ENCODE measurements at places on chromosomes 7 and 10.
A peak's percentile ranks its signal among the peaks of the same experiment; 100 is the strongest.

GRCh38 chr10:115937768-115938056 lies 335.3 kb downstream of the GFRA1 start:
- DNase-seq = no peak

DNA sequence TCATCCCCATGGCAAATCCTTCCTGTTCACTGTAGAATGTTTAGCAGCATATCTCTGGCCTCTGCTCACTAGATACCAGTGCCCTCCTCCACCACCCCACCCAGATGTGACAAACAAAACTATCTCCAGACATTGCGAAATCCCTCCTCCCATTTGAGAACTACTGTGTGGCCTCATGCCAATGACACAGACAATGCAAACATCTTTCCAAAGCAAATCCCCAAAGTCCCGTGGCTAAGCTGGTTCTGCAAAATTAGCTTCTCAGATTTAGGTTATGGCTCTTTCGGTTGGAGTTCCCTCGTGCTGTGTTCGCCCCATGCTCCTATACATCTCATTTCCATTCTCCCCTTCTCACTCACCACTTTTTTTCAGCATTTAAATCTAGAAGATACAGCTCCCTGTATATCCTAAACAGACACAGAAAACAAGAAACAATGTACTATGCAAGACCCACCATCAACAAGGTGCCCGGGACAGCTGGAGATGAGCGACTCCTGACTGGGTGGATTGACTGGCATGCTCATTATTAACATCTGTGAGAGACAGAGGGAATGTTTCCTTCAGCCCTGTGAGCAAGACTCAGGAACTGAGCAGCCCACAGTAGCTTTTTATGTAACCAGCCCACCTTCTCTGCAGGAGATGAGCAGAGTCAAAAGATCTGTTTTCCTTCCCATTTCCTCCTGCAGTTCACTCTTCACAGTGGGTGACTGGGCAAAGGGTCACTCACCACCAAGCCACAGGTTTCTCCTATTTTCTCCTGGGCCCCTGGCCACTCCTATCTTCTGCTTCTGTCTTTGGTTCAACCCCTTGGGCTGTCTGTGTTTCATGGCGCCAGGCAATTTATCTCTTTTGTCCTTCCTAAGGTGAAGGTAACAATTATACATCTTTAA lies 225.7 kb upstream of the AOAH start:
- DNase-seq = no peak

DNA sequence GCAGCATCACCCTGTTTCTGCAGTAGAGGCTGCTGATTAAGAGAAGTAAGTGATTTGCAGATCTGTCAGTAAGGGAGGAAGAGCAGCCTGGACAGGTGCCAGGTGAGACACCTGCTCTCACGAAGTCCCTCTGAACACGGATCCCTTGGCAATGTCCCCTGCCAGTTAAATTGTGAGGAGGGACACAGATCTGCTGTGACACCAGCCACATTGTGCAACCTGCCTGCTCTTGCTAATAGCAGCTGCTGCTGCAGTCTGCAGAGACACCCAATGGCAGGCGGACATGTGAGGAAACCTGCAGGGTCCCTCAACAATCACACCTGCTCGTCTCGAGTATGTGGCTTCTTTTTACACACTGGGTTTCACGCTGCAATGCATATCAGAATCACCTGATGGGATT lies 31.9 kb downstream of the ANXA11 start:
- DNase-seq = no peak

DNA sequence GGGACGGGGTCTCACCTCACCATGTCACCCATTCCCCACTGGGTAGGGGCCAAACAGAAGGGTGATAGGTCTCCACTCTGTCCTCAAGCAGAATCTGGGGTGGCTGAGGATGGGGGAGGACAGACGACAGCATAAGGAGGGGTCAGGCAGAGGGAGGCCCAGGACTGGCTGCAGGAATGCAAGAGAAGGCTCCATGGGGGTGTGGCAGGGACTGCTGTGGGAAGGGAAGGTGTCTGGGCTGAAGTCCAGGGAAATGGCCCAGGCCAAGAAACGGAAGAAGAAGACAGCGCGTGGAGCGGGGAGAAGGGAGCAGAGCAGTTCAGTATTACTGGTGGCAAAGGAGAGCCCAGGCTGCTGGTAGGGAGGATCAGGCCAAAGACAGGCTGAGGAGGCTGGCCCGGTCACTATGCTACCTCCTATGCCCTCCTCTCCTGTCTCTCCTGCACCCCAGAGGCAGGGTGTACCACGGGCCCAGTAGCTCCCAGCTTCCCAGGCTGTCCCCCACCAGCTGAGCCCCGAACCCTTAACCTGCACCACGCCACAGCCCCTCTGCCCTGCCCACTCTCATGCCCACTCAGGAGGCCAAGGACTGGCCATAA lies 60.9 kb downstream of the GRB10 start:
- DNase-seq = no peak

DNA sequence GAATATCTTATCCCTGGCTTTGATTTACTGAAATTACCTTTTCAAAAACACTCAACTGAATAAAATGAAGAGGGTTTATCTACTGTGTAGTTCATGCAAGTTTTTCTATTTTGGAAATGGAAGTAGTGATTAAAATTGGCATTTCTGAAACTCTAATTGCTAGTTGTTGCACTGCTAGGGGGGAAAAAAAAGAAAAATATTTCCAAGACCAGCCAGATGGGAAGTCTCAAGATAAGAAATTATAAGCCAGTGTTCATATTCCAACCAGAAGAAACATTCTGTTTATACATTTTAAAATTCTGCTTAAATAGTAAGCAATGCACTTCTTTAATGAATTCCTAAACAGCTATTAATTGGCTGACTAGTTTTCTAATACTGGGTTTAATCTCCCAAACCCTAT lies 9.4 kb upstream of the ADO start:
- no peak for DNase-seq

DNA sequence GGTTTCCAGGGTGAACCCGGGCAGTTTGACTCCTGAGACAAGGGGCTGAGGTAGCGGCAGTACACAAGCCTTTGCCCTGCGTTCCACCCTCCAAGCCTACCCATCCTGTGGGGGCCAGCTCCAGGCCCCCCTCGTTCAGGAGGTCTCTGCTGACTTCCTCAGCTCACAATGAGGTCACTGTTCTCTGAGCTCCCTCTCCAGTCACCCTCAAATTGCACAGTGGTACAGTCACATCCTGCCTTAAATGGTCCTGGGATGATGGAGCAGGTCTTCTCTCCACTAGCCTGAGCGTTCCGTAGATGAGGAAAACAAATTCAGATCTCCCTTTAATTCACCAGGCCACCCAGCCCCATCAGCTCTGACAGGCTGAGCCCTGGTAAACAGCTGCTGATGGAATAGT lies 90.2 kb downstream of the SH3PXD2A start:
- DNase-seq = peak; percentile 48

DNA sequence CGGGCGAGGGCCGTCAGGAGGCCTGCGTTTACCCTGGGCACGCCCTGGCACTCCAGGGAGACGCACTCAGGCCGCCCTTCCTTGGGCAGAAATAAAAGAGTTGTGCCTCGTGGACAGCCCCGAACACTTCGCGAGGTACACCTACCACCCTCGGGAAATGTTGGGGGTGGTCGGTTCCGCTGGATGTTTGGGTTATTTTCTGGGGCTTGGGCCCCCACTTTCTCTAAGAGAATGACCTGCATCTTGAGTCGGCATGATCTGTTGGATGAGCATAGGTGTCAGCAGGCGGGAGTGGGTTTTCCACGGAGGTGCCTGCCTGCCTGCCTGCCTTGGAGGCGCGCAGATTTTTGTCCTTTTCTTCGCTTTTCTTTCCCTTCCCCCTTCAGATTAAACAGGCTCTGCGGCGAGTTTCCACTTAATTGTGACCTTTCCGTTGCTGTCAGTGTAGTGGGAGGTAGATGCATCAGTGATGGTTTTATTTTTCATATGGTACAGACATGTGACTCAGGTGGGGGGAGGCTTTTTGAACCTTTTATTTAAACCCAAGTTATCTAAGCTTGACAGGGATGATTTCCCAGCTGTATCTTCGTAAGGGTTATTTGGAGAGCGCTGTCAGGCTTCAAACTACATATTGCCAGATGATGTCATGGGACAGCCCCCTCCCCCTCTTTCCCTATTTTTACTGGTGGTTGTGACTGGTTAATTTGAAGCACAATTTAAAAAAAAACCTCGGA lies 661 bp downstream of the HECTD2 start:
- no peak for DNase-seq

DNA sequence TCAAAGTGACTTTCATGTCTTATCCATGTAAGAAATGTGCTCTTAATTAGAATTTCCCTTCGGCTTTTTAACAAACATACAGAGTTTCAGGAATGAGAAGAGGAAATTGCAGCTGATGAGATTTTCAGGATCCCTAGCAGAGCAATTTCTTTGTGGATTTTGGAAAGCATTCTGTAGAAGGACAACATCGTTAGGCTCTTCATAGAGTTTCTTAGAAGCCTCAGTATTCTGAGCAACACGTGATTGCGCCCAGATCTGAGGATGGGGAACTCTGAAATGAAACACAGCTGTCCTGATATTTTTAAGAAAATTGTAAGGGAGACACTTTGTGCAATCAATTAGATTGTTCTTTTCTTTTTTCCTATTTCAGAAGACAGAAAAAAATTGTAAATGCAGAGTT lies 85.8 kb downstream of the LHFPL3 start:
- DNase-seq = no peak

- DNase-seq = no peak
These were observed 14.4 kb downstream of the PON1 start for GRCh38 chr7:95309951-95310350.

DNA sequence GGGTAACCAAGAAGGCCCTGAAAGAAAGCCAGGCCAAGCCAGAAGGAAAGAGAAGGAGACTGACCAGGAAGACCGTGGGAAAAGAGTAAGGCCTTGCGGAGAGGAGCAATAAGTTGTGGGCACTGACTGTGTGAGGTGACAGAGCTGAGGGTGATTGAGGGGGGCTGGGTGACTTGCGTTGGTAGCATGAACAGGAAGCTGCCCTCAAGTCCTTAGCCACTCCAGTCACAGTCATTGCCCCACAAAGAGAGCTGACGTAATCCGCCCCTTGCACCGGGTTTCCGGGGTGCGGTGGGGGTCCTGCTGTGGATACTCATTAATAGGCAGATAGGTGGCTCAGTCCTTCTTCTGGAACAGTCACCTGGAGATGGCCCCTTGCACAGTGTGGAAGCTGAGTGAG lies 16.1 kb upstream of the DMBT1 start:
- no peak for DNase-seq

GRCh38 chr7:135936497-135937217 lies 40.5 kb downstream of the MTPN start:
- no peak for DNase-seq

- DNase-seq = no peak
These were observed 875.4 kb downstream of the LRMDA start for GRCh38 chr10:76306856-76307255.

DNA sequence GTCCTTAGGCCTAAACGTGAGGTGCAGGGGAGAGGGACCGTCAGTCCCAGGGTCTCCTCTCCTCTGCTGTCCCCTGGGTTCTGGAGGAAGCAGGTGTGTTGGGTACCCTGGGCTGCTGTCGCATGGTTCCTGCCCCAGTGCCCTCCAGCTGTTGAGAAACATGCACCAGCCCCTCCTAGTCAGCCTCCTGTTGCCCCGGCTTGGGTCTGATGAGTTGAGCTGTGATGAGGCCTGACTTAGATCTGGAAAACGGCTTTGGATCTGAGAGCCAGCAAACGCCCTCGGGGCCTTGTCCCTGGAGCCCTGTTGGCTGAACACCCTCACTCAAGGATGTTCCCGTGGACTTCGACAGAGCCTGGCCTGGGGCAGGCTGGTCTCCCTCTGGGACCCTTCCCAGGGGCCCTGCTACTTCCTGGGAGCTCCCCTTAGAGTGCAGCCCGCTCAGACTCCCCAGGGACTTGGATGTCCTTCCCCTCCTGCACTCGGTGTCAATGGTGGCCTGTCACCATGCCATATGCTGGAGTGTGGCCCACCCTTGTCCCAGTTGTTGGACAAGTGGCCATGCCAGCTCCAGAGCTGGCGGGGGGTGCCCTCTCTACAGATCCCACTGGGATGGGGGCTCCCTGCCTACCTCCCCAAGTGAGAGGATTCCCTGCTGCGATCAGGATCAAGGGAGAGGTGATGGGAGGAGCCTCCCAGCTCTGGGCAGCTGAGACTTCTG lies 12.3 kb downstream of the ZNF316 start:
- no peak for DNase-seq

DNA sequence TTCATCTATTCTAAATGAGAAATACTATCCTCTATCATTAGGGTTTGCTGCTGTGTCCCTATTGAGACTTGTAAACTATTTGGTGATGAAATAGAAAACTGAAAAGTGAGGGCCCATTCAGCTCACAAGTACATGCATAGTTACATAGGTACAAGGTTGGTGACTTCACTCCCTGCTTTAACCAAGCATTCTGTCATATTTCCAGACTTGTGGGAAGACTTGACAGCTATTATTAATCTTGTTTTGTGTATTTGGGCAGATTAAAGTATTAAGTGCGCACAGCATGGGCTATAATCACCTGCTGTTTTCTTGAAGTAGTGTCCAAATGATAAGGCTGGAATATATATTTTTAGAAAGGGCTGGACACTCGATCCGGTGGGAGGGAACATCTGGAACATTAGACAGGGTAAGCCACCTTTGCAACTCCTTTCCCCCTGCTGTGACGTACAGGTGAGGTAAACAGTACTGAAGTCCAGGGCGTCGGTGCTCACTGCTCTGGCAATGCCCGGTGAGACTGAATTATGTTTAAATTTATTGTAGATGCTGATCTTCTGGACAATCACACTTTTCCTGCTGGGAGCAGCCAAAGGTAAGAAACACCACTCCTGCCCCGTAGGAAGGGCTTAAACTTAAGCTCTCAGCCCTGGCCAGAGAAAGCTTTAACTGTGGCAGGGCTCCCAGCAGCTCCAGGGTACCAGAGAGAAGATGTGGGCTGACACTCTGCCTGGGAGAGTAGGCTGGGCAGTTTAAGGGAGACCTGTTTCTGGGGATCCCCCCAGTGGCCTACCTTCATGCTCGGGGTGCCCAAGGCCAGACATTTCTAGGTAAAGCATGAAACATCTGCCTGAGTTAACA lies at the start of gene PNLIPRP1:
Gene PNLIPRP1, plus strand, starts transcription at position 370 of the 855 bp plus-strand sequence. Its CDS starts 171 bp downstream, at position 541.
- DNase-seq = no peak

- no peak for DNase-seq
These were observed 6.1 kb downstream of the BICC1 start for GRCh38 chr10:58518775-58519174.

DNA sequence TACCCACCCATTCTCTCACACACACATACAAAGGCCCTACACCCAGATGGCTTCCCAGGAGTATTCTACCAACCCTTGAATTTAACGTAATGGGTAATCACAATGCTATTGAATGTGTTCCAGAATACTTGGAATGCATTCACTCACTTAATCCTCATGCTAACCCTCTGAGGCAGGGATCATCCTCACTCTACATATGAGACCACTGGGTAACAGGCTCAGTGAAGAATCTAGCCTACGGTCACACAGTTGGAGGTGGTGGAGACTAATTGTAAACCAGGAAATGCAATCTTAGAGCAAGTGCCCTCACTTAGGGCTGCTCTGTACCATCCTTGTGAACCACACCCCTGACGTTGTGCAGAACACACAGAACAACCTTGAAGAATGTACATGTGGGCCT lies 87.5 kb downstream of the PPP1R3C start:
- DNase-seq = no peak

DNA sequence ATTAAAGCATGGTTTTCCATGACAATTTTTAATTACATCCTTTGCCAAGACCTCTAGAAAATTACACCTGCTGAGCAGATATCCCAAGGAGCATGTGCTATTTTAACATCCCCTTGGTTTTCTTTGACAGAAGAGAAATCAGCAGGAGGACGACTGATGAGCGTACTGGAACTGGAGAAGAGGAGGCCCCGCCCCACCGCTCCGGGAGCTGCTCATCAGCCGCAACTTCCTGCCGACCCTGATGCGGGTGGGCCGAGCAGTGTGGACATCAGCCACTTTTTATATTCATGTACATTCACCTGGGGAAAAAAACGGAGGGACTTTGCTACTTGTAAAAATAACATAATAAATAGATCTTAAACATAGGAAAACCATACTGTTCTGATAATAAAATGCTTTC lies 54.2 kb downstream of the CDC123 start:
- no peak for DNase-seq

Data from T-helper 1 cell (primary cell).